SHP77 (cell line): ENCODE measurements at places on chromosomes 3 and 15.

GRCh38 chr3:58352626-58353025 lies 19.9 kb downstream of the PXK start:
- DNase-seq, result no peak

DNA sequence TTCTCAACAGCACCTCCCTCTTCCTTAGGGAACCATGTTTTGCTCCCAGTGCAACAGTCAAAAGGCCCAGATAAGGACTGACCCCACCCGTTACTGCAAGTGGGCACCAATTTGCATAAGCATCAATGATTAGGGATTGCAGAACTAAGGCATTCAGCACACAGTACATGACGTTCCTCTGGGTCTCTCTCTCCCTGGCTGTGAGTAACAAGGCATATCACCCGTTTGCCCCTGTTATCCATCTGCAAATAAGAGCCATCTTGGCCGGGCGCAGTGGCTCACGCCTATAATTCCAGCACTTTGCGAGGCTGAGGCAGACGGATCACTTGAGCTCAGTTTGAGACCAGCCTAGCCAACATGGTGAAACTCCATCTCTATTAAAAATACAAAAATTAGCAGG lies 18.8 kb downstream of the MAGI1 start:
- DNase-seq, result no peak

- DNase-seq, result no peak
Observed at GRCh38 chr15:41512940-41513505, 604 bp downstream of the LTK start.

DNA sequence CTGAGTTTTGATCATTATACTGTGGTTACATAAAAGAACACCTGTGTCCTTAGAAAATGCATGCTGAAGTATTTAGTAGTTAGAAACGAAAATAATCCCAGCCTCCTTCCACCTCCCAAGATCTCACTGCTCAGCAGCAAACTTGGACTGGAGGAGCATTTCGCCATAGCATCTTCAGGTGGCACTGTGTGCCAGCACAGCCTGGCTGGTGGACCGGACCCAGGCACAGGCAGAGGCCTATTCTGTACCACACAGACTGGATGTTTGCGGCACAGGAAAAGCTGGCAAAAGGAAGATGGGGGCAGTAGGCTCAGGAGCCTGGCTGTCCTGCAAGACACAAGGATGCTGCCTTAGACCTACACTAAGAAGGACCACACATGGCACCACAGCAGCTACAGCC lies 10.2 kb downstream of the STIMATE start:
- DNase-seq, result no peak

DNA sequence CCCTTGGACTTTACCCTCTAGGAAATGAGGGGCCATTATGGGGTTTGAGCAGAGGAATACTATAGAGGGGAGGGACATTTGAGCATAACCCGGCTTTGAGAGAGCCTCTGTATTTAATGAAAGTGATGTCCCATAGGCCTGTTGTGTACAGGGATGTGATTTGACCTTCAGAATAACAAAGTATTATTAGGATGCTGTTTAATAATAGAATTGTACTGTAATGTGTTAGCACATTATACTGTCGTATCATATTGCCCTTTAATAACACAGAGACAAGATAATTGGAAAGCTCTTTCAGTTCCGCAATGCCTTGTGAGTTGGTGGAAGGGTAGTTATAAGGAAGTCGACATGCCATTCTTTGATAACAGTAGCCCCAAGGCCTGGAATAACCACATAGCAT lies 328.3 kb downstream of the RYR3 start:
- no peak for DNase-seq
